ENCODE measurements at places on chromosomes 12 and 14. TPM values are rescaled to one million over a fixed set of nuclear protein-coding genes. Genes with fewer than 3 reads are reported as not detected.

The SLC5A8 gene
- total RNA-seq: not detected

The NPAS3 gene
- total RNA-seq: 0.26 TPM

The MTA1 gene
- 27.2 TPM for total RNA-seq

The NGB gene
- not detected for total RNA-seq

The SLC10A1 gene
- not detected for total RNA-seq

The IGF1 gene
- total RNA-seq: 1.3 TPM
